ENCODE measurements at places on chromosomes 4 and X.

DNA sequence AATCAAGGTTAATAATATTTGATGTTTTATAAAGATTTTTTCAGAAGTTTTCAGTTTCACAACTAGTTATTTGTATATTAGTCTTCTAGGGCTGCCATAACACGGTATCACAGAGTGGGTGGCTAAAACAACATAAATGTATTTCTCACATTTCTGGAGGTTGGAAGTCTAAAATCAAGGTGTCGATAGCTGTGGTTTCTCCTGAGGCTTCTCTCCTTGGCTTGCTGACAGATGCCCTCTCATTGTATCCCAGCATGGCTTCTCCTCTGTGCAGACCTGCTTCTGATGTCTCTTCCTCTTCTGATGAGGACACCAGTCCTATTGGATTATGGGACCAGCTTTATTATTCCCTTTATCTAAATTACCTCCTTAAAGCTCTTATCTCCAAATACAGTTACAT lies 1456.6 kb downstream of the STIM2 start:
- DNase-seq = no peak

GRCh38 chr4:141158219-141158618 lies 24.9 kb upstream of the RNF150 start:
- peak; percentile 50 for DNase-seq

DNA sequence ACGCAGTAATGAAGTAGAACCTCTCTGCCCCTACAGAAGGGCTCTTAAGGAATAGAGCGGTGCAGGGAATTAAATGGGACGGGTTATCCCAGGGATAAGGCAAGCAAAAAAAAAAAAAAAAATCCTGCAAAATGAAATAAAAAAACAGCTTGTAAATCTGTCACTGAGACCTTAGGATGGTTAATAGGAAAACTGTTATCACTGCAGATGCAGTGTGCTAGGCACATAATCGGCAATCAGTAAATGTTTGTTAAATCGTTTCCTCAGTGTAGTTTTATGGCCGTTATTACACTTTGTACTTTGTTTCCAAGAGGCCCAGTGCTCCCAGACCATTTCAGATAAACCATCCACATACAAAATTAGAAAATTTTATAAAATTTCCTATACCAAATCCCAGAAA lies 1.0 kb downstream of the HNRNPH2 start:
- no peak for DNase-seq

DNA sequence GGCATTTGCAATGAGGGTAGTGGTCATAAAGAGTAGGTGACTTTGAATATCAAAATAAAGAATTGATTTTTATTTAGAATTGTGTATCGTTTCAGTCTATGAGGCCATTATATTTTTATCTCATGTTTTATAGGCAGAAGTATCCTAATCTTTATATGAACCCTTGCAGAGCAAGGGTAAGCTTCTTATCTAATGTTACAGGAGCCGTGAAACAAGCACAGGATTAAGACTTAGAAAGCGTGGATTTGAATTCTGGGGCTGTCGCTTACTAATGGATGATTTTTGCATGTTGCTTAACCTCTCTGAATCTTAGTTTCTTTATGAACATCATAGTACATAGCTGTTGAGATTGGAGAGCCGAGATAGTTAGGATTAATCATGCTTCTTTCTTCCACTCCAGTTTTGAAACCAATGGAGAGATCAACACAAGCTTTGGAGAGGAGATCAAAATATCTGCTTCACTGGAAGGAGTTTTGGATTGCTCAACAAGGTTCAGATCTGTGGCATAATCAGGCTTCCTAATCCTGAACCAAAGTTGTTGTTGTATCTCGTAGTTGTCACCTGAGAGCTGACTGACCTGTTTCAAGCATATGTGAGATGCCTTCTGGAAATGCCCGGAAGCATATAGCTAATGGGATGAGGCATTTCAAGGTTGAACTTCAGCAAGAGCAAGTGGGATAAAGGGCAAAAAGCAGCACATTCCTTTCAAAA lies 166.9 kb upstream of the GK2 start:
- no peak for DNase-seq

GRCh38 chr4:169275180-169275579 lies 4.4 kb upstream of the SH3RF1 start:
- DNase-seq = no peak

DNA sequence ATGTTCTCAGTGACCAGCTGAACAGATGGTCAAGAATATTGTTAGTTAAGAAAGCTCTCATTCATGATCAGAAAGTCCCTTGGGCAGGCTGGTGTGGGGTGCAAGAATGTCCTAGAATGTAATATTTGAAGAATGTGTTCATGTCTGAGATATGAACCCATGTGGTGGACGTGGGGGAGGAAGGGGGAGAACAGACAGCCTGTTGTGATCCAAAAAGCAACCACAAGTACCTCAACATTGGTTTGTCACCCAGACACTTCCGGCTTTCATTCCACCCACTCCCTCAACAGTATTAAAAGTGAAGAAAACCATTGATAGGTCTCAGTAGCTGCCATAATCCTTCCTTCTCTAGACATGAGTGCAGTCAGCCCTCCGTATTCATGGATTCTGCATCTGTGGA lies 82.2 kb downstream of the MAML3 start:
- DNase-seq = no peak

GRCh38 chr4:107058828-107059227 lies 22.7 kb upstream of the DKK2 start:
- DNase-seq = no peak

- no peak for DNase-seq
Measured at GRCh38 chr4:169152899-169153298, 117.9 kb downstream of the SH3RF1 start.

DNA sequence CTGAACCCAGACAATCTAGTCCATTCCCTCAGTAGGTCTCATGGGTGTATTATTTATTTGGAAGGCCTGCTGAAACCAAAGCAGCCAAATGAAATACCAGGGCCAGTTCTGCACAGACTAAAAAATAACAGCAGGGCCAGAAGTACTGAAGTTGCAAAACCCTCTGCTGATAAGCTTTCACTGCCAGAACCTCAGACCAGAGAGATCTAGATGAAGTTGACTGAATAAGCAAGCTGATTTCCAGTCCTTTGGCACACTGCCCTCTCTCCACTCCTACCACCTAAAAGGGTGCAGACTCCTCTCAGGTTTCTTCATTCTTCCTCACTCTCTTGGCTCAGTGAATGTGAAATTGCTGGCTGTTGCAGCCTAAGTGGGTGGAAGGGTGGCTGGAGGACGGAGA lies 276.7 kb upstream of the KLF3 start:
- DNase-seq = no peak

- no peak for DNase-seq
Measured at GRCh38 chr4:62285026-62285425, 1084.9 kb downstream of the ADGRL3 start.

GRCh38 chrX:136159611-136160025 lies 12.3 kb downstream of the FHL1 start:
- no peak for DNase-seq

GRCh38 chr4:74023709-74024108 lies 14.8 kb downstream of the CXCL3 start:
- no peak for DNase-seq

DNA sequence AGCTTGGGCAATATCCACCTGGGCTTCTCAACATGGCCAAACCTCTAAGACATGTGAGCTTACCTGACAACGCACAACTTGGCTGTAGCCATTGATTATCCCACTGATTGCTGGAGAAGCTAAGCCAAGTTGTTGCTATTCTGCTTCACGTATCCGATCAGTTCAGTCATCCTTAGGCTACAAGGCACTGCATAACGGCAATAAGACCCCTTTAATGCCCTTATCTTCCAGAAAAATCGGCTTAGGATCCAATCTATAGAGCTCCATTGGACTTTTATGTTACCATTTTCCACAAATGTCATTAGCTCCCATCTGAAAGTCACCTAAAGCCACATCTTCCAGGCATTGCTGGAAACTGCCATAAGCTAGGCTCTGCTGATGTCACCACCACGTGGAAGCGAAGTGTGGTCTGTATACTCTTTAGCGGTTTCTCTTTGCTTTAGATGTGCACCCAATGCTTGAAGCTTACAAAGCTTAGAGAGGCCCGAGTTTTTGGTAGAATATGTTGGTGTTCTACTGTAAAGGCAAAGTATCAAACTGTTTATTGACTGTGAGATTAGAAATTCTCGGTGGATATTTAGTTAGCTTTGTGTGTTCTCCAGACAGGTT lies 163.1 kb downstream of the CPE start:
- no peak for DNase-seq

All from dermis blood vessel endothelial cell (primary cell).